ENCODE measurements at places on chromosomes 11 and 22.
A peak's percentile ranks its signal among the peaks of the same experiment; 100 is the strongest.

GRCh38 chr11:68509066-68509465 lies 48.5 kb downstream of the PPP6R3 start:
- peaks cover 2% of the 10 kb centered on the region for H3K4me1 ChIP-seq
- H3K27ac ChIP-seq = no peak overlapping the region
- no peaks in the 10 kb centered on the region for H3K27me3 ChIP-seq
- DNase-seq = no peak

- DNase-seq = peak; percentile 72
- H3K4me3 ChIP-seq = no peak overlapping the region
- H3K27me3 ChIP-seq = no peaks in the 10 kb centered on the region
- H3K4me1 ChIP-seq = peaks cover 11% of the 10 kb centered on the region
- H3K36me3 ChIP-seq = no peaks in the 10 kb centered on the region
- peak overlapping the region; percentile 82 for H3K27ac ChIP-seq
Observed at GRCh38 chr22:37121887-37122591, 12.5 kb upstream of the TMPRSS6 start.

DNA sequence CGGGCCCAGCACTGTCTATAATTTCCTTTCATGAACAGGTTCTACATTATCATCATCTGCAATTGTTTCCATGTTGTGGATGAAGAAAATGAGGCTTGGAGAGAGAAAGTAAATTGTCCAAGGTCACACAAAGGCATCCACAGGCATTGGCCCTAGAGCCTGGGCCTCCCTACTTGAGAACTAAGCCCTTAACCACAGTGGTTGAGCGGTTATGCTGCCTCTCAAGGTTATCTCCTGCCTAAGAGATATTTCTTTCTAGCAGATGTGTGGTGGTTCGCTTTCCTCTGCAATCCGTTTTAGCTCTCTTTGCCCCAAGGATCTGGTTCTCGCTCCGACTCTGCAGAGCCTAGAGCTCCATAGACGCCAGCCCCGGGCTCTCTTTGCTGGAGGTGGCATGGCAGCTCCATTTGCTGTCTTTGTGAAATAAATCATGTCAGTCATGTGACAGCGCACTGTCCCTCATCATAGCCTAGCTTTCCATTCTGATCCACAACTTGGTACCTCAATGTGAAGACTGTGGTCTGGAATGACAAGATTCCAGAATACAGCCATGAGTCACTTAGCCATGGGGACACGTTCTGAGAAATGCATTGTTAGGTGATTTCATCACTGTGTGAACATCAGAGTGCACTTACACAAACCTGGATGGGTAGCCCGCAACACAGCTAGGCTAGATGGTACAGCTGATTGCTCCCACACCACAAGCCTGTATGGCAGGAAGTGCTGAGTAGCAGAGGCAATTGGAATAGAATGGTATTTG lies 27.2 kb downstream of the RPS6KA4 start:
- H3K27me3 ChIP-seq = no peaks in the 10 kb centered on the region
- H3K4me3 ChIP-seq = no peak overlapping the region
- DNase-seq = no peak

GRCh38 chr11:95659088-95659487 lies 130.5 kb downstream of the FAM76B start:
- no peaks in the 10 kb centered on the region for H3K27me3 ChIP-seq
- no peak for DNase-seq
- H3K4me3 ChIP-seq = no peak overlapping the region
- H3K4me1 ChIP-seq = no peaks in the 10 kb centered on the region
- no peaks in the 10 kb centered on the region for H3K36me3 ChIP-seq

DNA sequence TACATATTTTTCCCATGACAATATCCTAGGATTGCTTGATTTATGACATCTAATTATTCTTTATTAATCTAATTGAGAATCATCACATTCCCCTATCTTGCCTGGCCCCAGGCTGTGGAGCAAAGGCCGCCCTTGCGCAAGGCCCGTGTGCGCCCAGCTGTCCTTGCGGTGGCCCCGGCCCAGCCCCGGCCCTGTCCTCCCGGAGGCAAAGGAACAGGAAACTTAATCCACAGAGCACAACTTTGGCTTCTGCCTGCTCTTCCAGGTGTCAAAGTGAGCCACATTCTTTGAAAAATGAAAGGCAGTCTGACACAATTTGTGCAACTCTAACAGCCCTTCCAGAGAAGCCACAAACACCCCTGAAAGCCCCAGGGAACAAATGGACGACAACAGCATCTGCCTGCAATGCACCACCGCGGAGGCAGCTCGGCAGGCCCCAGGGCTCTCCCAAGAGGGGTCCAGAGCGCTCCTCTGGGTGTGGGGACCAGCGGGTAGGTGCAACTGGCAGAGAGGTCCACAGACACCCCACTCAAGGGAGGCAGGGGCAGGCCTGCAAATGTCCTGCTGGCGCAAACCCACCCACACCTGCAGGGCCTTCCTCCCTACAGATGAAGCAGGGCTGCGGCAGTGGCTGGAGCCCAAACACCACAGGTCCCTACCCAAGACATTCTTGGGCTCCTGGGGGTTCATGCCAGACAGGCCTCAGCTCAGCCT lies 30.3 kb downstream of the GNB1L start:
- peaks cover 15% of the 10 kb centered on the region for H3K36me3 ChIP-seq
- H3K4me3 ChIP-seq = no peak overlapping the region
- peaks cover 66% of the 10 kb centered on the region for H3K4me1 ChIP-seq
- no peaks in the 10 kb centered on the region for H3K27me3 ChIP-seq
- H3K27ac ChIP-seq = peak overlapping the region; percentile 91

GRCh38 chr22:49180683-49181024 lies 647.0 kb downstream of the BRD1 start:
- no peak for DNase-seq
- no peaks in the 10 kb centered on the region for H3K4me1 ChIP-seq
- no peaks in the 10 kb centered on the region for H3K36me3 ChIP-seq

DNA sequence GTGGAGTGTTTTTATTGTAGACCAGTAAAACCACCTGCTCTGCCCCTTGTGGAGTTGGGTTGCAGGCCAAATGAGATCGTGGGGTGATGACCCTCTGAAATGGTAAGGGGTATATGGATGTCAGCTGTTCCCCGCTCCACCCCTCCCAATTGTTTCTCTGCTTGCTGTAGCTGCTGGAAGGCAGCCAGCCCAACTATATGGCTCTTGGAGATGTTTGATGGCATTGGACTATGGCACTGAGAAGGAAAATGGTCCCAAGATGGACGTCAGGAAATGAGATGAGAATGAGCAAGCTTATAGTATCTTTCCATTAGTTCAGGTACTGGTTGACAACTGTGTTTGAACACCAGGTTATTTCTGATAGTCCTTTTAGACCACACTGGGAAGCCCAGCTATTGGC lies 94.8 kb upstream of the SORL1-AS1 start:
- peaks cover 26% of the 10 kb centered on the region for H3K4me1 ChIP-seq
- H3K36me3 ChIP-seq = peaks cover 13% of the 10 kb centered on the region
- DNase-seq = no peak
- no peak overlapping the region for H3K27ac ChIP-seq

DNA sequence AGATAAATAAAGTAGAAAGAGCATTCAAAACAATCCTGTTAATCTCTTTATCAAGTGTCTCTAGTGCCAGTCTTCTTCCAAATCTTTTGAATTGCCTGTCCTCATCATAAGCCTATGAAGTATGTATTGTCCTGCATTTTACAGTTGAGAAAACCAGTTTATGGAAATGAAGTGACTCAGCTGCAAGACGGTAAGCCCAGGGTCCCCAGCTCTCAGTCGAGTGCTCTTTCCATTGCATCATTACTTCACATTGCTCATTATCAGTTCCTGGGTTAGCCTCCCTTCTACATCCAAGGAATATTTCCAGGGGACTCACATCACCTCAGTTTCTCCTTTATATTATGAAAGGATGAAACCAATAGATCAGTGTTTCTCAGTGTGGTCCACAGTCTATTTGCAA lies 9.1 kb upstream of the P4HA3 start:
- DNase-seq = no peak
- no peaks in the 10 kb centered on the region for H3K36me3 ChIP-seq
- H3K4me1 ChIP-seq = no peaks in the 10 kb centered on the region
- no peak overlapping the region for H3K4me3 ChIP-seq
- no peaks in the 10 kb centered on the region for H3K27me3 ChIP-seq
- H3K27ac ChIP-seq = no peak overlapping the region

DNA sequence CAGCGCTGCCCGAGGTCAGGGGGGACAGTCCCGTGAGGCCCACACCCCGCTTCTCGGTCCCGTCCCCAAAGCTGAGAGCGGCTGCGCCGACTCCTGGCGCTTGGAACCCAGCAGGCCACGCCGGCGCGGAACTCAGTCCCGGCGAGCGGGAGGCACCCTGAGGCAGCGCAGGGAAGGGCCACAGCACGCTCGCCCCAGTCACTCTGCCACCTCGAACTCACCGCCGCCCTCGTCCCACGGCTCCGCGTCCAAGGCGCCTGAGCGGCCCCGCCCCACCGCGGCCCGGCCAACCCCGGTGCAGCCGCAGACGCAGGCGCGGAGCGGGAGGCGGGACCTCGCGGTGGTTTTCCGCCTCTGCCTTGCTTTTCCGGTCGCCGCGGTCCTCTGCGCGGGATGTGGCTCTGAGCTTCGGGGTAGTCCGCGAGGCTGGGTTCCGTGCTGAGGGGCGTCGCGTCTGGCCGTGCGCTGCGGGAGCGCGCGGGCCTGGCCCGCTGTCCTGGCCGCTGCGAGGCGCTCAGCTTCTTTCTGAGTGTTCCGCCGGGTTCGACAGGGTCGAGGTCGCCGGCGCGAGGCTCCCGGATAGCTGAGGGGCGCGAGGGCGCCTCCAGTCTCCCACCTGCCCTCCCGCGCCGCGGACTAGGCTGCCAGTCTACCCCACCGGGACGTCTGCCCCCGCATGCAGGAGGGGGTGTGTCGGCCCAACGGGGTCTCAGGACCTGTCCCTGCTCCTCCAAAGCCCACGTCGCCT lies at the start of gene CDPF1:
Gene CDPF1 (minus strand): TSS at position 259 of the 748 bp plus-strand sequence. CDS start 2,009 bp downstream, outside the sequence.
- peaks cover 15% of the 10 kb centered on the region for H3K4me1 ChIP-seq
- H3K27ac ChIP-seq = peak within 1 kb of the TSS; percentile 61
- peaks cover 6% of the 10 kb centered on the region for H3K27me3 ChIP-seq
- peaks cover 3% of the 10 kb centered on the region for H3K36me3 ChIP-seq
- peak; percentile 71 for DNase-seq
- H3K4me3 ChIP-seq = peak within 1 kb of the TSS; percentile 55

DNA sequence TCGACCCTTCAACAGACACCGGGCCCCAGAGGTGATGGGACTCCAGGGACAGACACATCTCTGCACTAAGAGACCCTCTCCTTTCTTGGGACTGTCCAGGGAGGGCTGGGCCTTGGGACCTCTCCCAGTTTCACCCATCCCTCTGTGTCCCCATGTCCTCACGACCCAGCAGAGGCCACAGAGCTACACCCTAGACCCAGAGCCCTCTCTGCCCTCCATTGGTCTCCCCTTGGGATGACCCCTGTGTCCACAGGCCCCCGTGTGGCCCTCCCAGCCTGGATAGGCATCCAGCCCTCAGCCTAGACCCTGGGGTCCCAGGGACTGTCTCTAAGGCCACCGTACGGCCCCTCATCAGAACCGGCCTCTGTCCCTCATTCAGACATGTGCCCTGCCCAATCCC lies 7.5 kb upstream of the DRICH1 start:
- no peaks in the 10 kb centered on the region for H3K27me3 ChIP-seq
- H3K36me3 ChIP-seq = no peaks in the 10 kb centered on the region
- no peak overlapping the region for H3K4me3 ChIP-seq
- no peak for DNase-seq
- no peak overlapping the region for H3K27ac ChIP-seq

All from thymus (tissue), 14 donors.